ENCODE measurements at places on chromosomes 3 and 15.

- peak; percentile 76 for DNase-seq
These were observed 57.6 kb upstream of the NR2E3 start for GRCh38 chr15:71752604-71753289.

DNA sequence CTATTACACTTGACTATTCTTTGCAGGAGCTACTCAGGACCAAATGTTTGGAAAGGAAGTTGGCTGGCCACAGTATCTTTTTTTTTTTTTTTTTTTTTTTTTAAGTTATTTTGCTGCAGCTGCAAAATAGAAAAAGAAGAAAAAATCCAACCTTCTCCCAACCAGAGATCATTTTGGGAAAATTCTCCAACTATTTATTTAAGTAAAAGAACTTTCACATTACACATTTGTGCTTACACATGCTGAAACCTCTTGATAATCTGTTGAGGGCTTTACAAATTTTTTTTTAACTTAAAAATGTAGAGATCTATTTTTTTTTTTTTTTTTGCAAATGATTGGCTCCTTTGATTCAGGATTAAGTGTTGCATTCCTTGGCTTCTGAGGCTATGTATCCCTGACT lies 148.0 kb downstream of the POLR2M start:
- DNase-seq: no peak

GRCh38 chr15:43241100-43241499 lies 20.3 kb upstream of the EPB42 start:
- peak; percentile 92 for DNase-seq

DNA sequence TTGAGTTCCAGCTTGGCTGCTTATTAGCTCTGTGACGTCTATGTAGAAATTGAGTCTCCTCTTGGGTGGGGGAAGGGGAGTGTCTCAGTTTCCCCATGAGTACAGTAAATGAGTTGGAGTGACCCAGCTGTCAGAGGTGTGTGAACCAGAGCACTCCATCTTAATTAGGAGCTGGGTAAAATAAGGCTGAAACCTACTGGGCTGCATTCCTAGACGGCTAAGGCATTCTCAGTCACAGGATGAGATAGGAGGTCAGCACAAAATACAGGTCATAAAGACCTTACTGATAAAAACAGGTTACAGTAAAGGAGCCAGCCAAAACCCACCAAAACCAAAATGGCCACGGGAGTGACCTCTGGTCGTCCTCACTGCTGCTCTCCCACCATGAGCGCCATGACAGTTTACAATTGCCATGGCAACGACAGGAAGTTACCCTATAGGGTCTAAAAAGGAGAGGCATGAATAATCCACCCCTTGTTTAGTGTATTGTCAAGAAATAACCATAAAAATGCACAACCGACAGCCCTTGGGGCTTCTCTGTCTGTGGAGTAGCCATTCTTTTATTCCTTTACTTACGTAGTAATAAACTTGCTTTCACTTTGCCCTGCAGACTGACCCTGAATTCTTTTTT lies 222.4 kb downstream of the CACNA2D3 start:
- no peak for DNase-seq

DNA sequence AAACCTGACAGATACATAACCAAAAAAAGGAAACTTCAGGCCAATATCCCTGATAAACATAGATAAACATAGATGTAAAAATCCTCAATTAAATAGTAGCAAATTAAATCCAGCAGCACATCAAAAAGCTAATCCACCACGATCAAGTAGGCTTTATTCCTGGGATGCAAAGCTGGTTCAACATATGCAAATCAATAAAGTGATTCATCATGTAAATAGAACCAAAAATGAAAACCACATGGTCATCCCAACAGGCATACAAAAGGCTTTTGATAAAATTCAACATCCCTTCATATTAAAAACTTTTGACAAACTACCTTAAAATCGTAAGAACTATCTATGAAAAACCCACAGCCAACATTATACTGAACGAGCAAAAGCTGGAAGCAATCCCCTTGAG lies 882.2 kb downstream of the NTRK3 start:
- DNase-seq: no peak

- DNase-seq: peak; percentile 75
These were observed 91.4 kb downstream of the NFKBIZ start for GRCh38 chr3:101940521-101941317.

DNA sequence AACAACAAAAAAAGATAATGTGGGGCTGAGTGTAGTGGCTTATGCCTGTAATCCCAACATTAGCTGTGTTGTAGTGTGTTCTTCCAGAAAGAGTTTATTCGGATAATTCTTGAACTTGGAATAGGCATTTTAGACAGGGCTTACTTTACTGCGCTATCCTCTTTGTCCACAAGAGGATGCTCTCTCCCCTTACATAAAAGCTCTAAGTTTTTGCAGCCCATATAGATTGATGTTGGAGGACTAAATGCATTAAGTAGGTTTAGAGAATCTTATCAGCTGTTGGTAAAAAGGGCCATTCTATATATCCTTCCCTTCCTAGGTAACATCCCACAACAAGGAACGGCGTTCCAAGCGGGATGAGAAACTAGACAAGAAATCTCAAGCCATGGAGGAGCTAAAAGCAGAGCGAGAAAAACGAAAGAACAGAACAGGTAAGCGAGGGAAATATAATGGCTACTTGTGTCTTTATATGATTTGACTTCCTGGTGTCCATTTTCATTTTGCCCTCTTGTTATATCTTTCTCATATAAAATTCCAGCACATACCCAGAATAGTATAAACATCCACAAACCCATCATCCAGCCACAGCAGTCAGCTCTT lies 27.8 kb upstream of the ITPKA start:
- DNase-seq: peak; percentile 51

DNA sequence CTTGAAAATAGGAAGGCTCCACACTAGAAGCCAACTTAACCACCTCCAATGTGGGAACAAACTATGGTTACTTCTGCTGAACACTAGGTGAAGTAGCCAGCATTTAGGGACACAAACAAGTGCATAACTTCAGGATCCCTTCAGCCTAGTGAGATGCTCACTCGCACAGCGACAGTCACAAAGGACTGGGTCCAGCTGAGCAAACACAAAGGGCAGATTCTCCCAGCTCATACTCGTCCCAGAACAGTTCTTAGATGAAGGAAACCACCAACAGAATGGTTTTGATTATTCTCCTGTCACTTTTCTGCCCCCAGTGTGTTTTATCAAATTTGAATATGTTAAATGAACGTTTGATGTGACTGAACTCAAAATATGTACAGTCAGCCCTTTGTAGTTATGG lies 201.6 kb downstream of the KCNAB1 start:
- no peak for DNase-seq

GRCh38 chr15:94198633-94199032 lies 32.7 kb upstream of the MCTP2 start:
- DNase-seq: no peak

- no peak for DNase-seq
These were observed at the start of gene SLC51B for GRCh38 chr15:65044724-65045481. Gene SLC51B, plus strand, starts transcription at chr15:65045387. Its CDS starts 4,618 bp downstream, at chr15:65050005.

DNA sequence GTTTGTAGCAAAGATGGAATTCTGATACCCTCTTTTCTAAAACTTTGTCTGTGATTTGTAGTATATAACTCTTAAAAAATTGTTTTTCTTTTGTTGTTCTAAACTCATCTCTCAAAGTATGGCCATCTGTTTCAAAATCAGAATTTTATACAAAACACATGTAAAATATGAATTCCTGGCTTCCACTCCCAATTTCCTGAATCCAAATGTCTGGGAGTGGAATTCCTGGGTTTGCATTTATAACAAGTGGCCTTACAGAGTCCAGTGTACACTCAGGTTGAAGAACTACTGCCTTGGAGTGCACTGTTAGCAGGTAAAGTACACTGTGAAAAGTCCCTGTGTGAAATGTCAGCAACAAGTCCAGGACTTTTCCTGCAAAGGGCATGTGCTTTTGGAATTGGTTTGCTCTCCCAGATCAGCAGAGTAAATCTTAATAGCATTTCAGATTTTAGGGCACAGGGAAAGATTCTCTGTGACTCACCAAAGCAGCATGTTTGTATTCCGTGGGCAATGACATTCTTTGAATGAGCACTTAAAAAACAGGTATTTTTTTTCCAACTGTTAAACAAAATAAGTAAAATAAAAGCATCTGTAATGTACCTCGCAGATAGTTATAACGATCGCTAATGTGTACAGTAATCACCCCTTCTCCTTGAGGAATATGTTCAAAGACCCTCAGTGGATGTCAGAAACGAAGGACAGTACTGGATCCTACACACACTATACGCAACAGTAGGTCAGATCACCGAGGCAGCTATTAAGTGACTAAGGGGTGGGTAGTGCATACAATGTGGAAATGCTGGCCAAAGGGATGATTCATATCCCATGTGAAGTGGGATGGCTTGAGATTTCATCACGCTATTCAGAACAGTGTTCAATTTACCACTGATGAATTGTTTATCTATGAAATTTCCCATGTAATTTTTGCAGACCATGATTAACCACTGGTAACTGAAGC lies 2.0 kb upstream of the CLDN16 start:
- DNase-seq: peak; percentile 73

DNA sequence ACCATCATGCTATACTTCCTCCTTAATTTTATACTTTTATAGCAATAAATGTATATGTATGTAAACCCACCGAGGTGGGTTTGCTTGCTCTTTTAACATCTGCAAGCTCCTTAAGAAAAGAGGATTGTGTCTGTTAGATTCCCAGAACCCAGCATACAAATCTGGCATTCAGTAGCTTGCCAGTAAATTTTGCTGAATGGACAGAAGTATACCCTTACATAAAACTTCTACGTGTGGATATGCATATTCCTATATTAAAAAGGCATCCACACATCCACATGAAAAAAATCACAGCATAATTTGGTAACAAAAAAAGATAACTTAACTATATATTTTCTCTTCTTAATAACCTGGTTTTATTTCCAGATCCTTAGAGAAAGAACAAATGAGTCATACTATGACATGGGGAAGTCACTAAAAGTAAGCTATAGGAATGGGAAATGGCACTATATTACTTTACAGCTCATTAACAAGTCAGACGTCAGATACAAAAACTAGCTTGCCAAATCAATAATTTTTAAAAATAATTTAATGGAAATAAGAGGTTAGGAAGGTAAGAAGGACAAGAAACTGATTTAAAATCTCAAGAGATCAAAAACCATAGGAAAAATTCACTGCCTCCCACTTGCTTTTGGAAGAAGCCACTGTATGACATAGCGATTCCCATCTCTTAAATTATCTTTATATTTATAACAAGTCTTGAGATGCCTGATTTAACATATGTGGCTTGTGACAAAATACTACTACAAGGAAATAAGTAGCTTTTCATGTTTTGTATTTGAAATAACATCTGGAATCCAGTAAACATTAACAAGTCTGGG lies 68.7 kb downstream of the SUMF1 start:
- DNase-seq: no peak

- no peak for DNase-seq
These were observed 283.9 kb upstream of the LYSMD4 start for GRCh38 chr15:100017140-100017539.

DNA sequence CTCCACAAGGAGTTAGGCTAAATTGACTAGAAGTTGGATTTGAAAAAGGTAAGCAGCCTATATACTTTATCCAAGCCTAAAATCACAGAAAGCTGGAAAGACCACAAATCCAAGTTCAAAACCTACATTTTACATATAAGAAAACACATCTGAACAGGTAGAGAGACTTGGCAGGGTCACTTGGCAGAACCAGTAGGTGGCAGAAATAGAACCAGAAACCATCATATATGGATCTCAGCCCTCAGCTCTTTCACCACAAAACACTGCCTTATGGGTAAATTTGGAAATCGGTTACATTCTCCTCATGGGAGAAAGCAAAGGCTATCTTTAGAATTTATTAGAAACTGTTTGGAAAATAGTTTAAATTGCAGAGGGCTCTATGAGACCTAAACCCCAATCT lies 44.2 kb downstream of the MKRN2 start:
- DNase-seq: no peak

DNA sequence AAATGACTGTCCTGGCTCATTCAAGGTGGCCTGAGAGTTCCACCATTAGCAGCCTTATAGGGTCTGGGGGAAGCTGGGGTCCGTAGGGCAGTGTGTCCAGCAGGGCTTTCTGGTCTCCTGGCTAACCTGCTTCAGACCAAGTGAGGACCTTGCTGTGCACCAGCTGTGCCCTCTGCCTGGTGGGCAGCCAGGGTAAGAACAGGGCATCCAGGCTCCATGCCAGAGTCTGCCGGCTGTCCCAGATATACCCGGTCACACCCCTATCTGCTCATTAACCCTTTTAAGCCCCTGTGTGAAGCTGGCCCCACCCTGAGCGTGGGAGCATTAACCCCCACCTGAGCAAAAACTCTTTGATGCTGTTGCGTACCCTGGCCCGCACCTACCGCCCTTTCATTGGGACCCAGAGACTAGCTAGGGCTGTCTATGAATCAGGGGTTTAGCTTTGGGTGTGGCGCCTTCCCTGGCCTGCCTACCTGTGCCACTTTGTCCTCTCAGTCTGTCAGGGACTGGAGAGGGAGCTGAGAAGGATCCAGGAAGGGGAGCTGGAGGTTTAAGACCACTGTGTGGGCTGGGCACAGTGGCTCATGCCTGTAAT lies 17.6 kb downstream of the SEMA3F start:
- no peak for DNase-seq

- DNase-seq: peak; percentile 64
These were observed 61.3 kb downstream of the TMCO5A start for GRCh38 chr15:37995461-37996347.

DNA sequence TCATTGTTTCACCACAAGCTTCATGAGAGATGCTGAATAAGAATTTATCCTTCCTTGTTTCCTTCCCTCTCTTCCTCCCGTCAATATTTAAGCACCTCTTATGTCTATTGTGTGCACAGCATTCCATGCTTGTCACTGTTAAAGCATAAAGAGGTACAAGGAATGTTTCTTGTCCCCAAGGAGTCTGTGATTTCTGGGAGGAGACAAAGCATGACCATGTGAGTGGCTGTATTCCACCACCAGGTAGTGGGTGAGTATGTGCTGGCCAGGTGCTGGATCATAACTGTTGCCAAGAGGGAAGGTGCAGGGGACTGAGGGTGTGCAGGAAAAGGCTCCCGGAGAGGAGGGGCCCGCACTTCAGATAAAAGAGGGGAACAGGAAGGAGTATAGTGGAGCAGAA lies 62.9 kb upstream of the GSK3B start:
- no peak for DNase-seq

- no peak for DNase-seq
These were observed 225.2 kb upstream of the ICE2 start for GRCh38 chr15:60704129-60704528.

GRCh38 chr3:37228749-37229148 lies 54.4 kb upstream of the LRRFIP2 start:
- DNase-seq: no peak

DNA sequence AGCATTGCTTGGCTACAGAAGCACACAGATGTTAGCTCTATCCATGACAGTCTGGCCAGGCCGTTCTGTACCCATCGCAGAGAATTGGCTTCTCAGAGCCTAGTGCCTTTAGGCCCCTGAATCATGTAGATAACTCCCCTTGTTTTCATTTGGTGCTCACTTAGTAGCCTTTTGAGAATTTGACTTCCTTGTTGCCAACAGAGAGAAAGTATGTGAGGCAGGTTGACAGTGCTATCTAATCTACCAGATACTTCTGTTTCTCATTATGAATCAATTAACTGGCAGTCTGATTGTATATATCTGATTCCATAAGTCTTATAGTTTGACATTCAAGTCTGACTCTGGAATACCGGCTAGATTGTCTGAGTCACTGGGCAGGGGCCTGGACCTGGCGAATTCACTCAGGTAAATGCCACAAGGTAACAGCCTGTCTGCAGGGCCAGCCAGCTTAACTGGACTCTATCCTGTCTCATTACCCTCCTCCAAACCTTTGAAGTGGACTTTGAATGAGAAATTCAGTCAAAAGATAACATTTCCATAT lies 160.2 kb downstream of the GHSR start:
- DNase-seq: no peak
